Dermis lymphatic vessel endothelial cell (primary cell): ENCODE measurements at places on chromosomes 11 and 22. TPM values are rescaled to one million over a fixed set of nuclear protein-coding genes. Genes with fewer than 3 reads are reported as not detected.

ENTHD1 gene
- total RNA-seq = not detected in 2 replicates

MYBPC3 gene
- total RNA-seq = not detected in 2 replicates

GSTT4 gene
- not detected in 2 replicates for total RNA-seq

OLFML1 gene
- total RNA-seq = 0.09 TPM in 1 of 2 replicates, not detected in the other

TRPC6 gene
- 10.3 and 44.4 TPM in 2 replicates for total RNA-seq

ADORA2A gene
- 1.5 and 2.0 TPM in 2 replicates for total RNA-seq

CRYBB2 gene
- total RNA-seq = not detected in 2 replicates

ALKBH3 gene
- total RNA-seq = 34.1 and 37.3 TPM in 2 replicates
